AG08396 (cell line): ENCODE measurements at places on chromosomes 1 and 21.

DNA sequence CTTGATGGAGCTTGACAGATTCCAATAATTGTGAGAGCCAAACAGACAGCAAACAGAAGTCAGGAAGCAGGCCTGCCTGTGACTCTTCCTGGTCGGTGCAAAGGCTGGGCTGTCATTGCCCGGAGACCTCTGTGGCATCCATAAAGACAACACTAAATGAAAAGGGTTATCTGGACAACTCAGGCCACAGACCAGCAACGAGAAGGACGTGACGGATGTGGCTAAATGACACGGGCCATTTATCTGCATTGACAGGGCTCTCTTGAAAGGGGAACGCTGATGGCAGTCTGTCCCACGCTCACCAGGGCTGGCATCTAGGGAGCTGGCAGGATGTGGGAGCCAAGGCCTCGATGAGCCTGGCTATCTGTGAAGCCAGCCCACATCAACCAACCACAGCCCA lies 35.0 kb downstream of the HMGB4 start:
- no peak for DNase-seq

DNA sequence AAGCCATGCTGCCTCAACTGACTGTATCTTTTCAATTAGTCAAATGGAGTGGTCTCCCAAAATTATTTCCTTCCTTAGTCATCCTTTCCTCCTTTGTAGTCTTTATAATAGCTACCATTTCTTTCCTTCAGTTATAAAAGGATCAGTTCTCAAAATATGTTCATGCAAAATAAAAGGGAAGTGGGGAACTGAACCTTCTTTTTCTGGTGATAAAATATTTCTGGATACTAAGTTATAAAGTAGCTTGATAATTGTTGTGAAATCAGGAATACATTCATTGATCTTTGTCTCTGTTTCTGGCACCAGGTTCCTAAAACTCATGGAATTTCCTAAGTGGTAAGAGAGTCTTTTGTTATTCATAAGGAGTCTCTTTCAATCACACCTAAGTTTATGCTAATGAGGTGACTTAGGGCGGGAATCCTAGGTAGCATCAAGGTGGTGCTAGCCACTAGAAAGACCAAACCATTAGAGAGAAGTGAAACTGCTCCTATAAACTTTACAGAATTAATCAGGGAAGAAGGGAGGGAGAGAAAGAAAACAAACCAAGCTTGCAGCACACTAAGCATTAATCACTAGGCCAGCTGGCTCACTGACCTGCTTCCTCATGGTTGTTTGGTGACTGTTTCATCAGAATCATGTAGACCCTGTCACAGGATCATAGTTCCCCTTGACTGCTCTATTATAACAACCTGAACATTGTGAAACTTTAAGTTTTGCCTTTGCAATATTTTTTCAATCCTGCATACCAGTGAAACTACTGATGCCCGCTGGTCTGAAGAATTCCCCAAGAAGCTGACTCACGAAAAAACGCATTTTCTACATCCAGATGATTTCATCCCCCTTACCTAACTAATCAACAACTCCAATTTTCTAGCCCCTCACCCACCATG lies 161.6 kb upstream of the PTBP2 start:
- DNase-seq: peak; percentile 54

GRCh38 chr1:65564493-65564892 lies 144.0 kb downstream of the LEPR start:
- no peak for DNase-seq

DNA sequence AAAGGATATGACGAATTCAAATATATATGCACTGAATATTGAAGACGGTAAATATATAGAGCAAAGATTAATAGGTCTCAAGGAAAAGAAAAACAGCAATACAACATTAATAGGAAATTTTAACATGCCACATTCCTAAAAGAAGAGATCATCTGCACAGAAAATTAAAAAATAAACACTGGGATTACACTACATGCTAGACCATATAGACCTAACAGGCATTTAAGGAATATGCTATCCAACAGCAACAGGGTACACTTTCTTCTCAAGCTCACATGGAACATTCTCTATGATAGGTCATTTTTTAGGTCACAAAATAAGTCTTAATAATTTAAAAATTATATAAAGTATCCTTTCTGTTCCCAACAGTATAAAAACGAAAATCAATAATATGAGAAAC lies 1038.3 kb downstream of the KCNT2 start:
- DNase-seq: no peak

- DNase-seq: peak; percentile 78
Observed at GRCh38 chr1:29711582-29712283, 475.4 kb downstream of the PTPRU start.

DNA sequence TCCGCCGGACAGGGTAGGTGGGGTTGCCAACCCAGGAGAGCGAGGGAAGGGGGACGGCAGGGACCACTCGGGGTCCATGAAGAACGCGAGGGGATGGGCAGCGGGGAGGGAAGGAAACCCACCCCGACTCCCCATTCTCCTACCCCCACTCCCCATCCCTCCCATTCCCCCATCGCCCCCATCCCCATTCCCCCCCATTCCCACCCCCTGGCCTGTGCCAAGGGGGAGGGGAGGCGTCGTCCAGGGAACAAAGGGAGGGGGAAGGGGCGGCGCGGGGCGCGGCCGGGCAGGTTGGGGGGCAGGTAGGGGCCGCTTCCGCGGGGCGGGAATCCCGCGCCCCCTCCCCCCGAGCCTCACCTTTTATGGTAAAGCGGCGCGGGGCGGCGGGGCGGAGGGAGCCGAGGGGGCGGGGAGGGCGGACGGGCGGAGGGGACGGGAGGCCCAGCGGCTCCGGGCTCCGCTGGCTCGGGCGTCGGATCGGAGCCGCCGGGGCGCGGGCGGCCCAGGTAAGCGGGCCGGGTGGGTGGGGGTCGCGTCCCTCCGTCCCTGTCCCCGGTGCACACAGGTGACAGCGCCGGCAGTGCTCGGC lies at the start of gene FBLIM1:
TSS of gene FBLIM1 (plus strand) at position 453 of the 589 bp plus-strand sequence. CDS start 6,189 bp downstream, outside the sequence.
- peak; percentile 64 for DNase-seq

DNA sequence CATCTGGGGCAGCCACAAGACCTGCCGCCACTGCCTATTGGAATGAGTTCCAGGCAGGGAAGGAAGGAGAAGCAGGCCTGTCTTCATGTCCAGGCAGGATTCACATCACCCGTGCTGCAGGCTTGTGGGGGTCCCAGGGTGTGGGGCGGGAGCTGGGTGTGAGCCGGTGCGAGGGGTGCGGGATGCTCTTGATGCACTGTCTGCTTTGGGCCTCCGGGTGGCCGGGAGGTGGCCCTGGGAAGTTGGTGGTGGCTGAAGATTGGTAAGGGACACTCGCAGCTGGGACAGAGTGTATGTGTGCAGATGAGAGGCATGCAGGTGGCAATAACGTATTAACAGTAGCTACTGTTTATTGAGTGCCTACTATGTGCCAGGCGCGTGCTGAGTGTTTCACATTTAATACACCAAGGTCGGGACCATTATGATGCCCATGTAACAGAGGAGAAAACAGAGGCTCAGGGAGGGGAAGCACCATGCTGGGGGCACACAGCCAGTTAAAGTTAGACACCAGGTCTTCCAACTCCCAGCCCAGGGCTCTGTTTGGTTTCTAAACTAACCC lies 3.3 kb downstream of the CROCC start:
- no peak for DNase-seq

DNA sequence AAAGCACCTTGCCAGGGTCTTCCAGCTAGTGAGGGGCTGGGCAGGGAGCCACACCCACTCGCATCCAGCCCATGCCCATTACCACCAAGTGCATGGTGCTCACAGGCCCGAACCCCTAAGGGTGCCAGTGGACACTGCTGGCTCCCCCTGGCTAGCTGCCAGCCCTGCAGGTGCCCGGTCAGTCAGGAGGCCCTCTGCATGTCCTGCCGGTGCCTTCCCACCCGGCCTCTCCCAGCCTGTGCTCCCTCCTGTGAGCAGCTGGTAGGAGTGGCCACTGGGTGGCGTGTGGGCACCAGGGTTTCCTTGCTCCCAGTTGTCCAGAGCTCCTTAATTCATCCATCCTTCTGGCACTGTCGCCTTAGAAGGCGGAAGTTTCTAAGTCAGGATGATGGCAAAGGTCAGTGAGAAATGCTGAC lies 33.4 kb downstream of the QSOX1 start:
- DNase-seq: peak; percentile 78

GRCh38 chr1:43061757-43062156 lies 103.1 kb upstream of the SLC2A1 start:
- DNase-seq: no peak

- DNase-seq: no peak
Observed at GRCh38 chr1:66752671-66753371, 562 bp downstream of the DYNLT5 start.

GRCh38 chr1:63475761-63476160 lies 47.3 kb downstream of the ITGB3BP start:
- DNase-seq: no peak

- DNase-seq: no peak
Observed at GRCh38 chr1:233865902-233866301, 38.6 kb upstream of the SLC35F3 start.

GRCh38 chr1:8397511-8397910 lies 79.6 kb downstream of the SLC45A1 start:
- no peak for DNase-seq

DNA sequence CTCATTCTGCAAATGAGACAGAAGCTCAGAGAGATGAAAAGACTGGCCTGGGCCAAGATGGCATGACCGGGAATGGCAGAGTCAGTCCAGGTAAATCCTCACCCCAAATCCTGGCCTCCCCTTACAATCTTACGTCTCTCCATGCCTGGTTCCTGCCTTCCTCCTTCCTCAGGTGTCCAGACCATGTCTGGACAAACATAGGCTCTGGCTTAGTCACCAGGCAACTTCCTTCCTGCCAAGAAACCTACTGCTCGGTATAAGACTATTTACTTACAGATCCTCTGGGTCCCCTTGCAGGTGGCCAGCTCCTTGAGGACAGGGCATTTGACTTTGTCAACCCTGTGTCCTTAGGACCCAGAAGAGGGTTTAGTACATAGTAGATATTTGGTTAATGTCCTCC lies 69.4 kb upstream of the ROR1 start:
- DNase-seq: no peak

- DNase-seq: no peak
Observed at GRCh38 chr21:33661146-33661545, 18.8 kb downstream of the ITSN1 start.

DNA sequence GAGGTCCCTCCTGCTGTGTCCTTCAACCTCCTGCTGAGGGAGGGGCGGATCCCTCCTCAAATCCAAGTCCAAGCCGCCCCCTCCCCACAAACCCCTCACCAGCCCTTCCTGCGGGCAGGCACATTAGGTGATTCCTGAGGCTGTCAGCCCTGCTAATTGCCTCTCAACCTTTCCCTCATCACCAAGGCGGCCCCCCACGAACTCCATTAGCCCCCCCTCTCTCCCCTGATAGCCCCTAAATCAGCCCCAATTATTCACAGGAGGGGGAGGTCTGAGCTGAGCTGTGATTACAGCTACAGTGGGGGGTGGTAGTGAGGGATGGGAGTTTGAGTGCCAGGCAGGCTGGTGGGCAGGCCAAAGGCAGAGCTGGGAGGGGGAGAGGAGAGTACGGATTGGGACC lies 5.8 kb upstream of the PEAR1 start:
- no peak for DNase-seq

DNA sequence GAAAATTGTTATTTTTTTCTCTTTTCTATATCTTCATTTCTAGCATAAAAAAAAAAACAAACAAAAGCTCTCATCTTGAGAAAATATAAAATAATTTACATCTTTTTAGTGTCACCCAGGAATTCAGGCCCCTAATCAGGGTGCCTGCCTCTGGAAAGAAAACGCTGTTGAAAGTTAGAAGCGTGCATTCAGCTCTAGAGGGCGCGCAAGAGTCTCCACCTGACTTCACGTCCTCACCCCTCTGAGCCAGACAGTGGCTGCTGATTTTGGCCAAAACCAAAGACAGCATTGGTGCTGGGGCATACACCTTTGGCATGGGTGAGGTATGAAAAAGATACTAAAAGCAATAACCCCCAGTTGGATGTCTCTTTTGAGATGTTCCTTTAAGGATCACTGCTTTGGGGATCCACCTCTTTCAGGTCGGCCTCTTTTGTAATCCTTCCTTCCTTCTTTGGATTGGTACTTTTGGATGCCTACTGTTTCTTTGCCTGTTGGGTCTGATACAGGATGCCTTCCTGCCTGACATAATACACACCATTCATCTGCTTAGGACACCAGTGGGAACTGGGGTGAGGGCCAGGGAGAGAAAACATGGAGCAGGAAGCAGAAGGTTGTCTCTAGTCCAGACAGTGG lies 77.6 kb upstream of the CHRM3 start:
- DNase-seq: no peak

DNA sequence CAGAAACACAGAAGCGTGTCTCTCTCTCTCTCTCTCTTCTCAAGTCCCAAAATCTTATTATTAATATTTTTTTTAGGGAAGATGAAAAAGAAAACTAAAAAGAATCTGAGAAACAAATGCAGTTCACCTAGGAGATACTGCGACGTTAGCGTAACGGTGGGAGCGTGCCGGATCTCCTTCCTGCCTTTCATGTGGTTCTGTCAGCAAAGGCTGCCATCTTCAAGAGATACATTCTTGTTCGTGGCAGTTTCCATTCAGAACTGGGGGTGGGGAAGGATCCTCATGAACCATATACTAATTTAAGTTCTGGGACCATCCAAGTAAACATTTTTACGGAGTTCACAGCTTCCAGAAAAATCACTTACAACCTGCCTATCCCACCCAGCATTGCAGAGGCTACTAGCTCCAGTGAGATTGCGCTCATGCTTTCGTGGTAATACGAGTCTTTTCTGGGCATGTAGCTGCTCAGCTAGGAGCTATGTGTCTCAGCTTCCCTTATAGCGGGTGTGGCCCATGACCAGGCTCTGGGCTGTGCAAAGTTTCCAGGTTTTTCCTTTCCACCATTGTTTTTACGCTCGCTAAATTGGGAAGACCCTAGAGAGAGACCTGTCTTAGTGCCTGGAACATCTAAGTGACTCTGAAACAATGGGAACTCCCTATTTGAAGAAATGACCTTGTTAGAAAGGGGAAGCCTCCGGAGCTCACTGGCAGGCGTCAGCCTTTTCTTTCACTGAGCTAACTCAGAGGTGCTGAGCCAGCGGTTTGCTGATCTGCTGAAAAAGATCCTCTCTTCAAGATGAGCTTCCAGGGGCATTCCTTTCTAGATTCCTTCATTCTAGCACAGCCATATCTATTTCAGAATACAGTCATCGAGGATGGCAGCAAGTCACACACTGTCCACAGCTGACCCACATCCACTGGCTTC lies 17.3 kb downstream of the SLAMF1 start:
- no peak for DNase-seq

- no peak for DNase-seq
Observed at GRCh38 chr1:99877568-99877967, 27.4 kb downstream of the AGL start.

DNA sequence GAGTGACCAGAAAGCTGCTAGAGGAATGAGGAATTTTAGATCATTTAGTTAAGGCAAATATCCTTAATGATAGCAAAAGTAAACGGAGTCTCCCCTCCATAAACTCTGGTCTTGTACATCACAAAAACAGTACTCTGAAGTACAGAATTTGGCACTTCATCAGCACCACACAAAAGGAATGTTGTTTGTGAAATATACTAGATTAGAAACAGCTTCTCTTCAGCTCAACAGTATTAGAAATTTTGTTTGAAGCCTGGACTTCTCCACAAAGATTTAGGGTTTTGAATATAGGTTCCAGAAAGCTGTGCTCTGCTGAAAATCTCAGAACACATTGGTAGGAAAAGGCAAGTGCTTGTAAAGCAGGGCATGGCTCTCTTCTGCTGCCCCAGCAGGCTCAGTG lies 135.1 kb upstream of the PTGFR start:
- no peak for DNase-seq
